ENCODE measurements at places on chromosomes 16 and 17. TPM values are rescaled to one million over a fixed set of nuclear protein-coding genes. Genes with fewer than 3 reads are reported as not detected.

- no peak for DNase-seq
Observed at GRCh38 chr17:4594931-4595684, 10.8 kb downstream of the SMTNL2 start.

- peak; percentile 76 for DNase-seq
Observed at GRCh38 chr17:55814377-55814776, 63.5 kb downstream of the PCTP start.

DNA sequence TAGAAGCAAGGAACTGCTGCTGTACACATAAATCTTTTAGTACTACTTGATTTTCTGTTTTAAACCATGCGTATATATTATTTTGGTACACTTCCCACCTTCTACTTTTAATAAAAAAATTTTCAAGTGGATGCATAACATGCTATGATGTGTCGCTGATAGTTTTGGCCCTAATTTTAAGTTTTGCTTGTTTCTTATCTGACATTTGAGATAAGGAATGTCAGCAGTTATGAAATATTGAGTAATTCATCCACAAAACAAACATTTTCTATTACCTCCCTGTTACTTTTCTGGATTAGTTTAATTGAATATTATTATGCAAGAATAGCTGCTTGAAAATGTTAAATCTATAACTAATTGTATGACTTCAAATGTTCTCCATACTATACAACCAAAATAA lies 35.8 kb downstream of the N4BP1 start:
- no peak for DNase-seq

The HCRT gene
- not detected for total RNA-seq

The TMEM220 gene
- total RNA-seq, result 0.32 TPM

- peak; percentile 63 for DNase-seq
Observed at GRCh38 chr16:14301169-14302030, 230.3 kb downstream of the MRTFB start.

- DNase-seq, result peak; percentile 61
Observed at GRCh38 chr17:37261286-37261685, 114.5 kb upstream of the C17orf78 start.

DNA sequence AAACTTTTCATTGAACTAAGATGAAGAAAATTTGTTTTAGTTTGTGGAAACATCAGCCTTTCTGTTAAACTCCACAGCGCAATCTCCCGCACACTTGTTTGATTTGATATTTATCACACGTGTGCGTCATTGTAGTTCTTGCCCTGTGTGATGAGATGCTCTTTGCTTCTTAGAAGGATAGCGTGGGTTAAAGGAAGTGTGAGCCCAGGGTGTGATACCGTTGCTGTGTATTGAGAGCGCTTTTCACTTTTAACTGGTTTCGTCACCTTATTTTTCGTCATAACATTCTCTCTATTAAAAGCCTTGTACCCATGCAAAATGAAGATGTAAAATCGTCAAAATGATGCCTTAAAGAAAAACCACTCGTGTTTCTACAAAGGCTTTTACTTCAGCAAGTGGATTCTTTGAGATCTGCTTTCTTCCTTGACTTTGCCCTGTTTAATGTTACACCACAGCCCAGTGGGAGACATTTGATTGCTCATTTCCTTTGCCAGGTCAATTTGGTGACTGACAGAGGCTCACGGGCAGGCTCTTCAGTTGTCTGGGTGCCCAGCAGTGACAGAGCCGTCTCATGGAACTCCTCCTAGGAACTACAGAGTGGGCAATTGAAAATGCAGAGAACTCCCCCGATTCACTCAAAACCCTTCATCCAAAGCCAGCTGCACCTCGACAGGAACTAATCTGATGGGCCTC lies 61.1 kb downstream of the RPA1 start:
- no peak for DNase-seq

The PDILT gene
- not detected for total RNA-seq

DNA sequence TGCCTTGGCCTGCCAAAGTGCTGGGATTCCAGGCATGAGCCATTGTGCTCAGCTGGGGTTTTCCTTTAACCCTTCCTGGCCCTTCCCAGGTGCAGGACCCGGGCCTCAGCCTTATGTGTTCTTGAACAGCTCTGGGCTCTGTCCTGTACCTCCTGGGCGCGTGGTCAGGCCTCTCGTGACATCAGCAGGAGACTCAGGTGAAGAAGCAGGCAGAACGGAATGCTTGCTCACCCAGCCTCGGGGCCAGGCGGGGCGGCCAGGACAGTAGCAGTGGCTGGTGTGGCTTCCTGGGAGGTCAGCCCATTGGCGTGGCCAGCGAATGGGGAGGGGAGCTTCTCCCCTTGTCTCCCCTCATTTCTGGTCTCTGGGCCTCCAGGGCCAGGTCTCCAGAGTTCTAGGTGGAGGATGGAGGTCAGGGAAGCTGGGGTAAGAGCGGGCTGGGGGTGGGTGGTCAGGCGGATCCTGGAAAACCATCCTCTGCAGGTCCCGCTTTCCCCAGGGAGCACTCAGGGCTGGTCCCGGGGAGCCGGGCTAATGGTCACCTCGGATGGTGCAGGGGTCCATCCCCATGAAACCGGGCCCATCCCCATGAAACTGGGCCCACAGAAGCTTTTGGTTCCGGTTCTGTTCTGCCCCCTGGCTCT lies 281.5 kb downstream of the SEC14L1 start:
- peak; percentile 79 for DNase-seq

- peak; percentile 47 for DNase-seq
Observed at GRCh38 chr16:48117217-48118105, 38.3 kb downstream of the ABCC12 start.

The TMC7 gene
- 0.71 TPM for total RNA-seq

- DNase-seq, result peak; percentile 61
Observed at GRCh38 chr17:77304051-77304745, 163.4 kb downstream of the SEC14L1 start.

- peak; percentile 38 for DNase-seq
Observed at GRCh38 chr16:68257251-68257905, 6.9 kb upstream of the SLC7A6 start.

The CDK3 gene
- total RNA-seq, result 1.6 TPM

GRCh38 chr17:28906706-28907438 lies 4.0 kb upstream of the DHRS13 start:
- no peak for DNase-seq

The SMYD4 gene
- 6.7 TPM for total RNA-seq

GRCh38 chr16:31267332-31268032 lies 7.7 kb downstream of the ITGAM start:
- peak; percentile 83 for DNase-seq

Measured in M059J (cell line).